ENCODE measurements at places on chromosomes 6 and 20.

GRCh38 chr6:158174024-158174423, 5.9 kb downstream of the GTF2H5 start:
- DNase-seq, result no peak

GRCh38 chr6:83546636-83547035, 34.3 kb downstream of the PRSS35 start:
- DNase-seq, result no peak

GRCh38 chr6:163815796-163816195, 401.3 kb downstream of the QKI start:
- DNase-seq, result no peak

GRCh38 chr6:111027219-111027618, 45.4 kb downstream of the RPF2 start:
- DNase-seq, result no peak

DNA sequence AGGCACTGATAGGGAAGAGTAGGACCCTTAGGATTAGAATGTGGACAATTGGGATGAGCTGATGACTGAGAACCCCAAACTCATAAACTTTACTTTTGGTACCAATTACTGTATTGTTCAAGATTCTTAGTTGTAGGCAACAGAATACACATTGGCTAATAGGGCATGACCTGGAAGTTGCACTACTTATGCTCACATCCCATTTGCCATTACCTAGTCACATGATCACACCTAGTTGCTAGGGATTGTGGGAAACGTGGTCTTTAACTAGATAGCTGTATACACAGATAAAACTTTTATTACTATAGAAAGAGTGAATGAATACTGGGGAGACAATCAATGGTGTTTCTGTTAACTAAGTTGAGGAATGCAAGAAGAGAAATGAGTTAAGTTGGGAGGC, 113.4 kb upstream of the AKIRIN2 start:
- DNase-seq, result no peak

DNA sequence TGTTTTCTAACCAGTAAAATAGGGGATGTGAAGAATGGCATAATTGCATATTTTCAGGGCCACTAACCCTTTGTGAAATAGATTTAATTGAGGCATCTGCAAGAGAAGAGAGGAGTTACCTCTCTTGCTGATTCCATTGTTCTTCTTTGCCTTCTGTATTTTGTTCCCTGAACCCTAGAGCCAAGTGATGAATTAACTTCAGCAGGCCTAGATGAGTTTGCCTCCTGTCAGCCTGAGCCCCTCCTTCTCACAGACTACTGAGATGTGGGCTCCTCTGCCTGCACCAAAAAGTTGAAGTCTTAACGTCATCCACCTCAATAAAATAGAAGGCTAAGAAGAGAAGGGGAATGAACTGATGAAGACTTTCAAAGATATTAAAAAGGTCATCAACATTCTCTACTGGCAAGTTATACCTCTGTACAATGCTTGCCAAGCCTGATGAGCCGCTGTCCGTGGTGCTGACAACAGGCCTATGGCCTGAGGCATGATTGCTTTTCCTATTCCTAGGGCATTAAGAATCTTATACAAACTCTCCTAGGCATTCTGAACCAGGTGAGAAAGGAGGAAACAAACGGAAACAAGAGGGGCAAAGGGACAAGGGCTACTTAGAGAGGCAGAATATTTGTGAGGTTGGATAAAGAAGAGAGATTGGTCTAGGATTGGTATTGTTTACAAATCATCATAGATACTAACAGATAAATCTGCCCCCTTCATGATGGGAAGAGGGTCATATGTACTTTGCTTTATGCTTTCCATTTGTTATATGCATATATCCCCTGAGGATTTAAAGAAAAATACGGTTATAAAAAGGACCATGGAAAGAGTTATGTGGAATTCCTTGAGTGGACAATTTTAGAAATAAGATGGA, 46.8 kb downstream of the CD24 start:
- DNase-seq, result no peak

GRCh38 chr6:16222826-16223225, 15.6 kb upstream of the GMPR start:
- DNase-seq, result no peak

GRCh38 chr20:12171923-12172524, 254.3 kb downstream of the BTBD3 start:
- no peak for DNase-seq

GRCh38 chr6:153790048-153790447, 249.0 kb upstream of the OPRM1 start:
- DNase-seq, result peak; percentile 71

DNA sequence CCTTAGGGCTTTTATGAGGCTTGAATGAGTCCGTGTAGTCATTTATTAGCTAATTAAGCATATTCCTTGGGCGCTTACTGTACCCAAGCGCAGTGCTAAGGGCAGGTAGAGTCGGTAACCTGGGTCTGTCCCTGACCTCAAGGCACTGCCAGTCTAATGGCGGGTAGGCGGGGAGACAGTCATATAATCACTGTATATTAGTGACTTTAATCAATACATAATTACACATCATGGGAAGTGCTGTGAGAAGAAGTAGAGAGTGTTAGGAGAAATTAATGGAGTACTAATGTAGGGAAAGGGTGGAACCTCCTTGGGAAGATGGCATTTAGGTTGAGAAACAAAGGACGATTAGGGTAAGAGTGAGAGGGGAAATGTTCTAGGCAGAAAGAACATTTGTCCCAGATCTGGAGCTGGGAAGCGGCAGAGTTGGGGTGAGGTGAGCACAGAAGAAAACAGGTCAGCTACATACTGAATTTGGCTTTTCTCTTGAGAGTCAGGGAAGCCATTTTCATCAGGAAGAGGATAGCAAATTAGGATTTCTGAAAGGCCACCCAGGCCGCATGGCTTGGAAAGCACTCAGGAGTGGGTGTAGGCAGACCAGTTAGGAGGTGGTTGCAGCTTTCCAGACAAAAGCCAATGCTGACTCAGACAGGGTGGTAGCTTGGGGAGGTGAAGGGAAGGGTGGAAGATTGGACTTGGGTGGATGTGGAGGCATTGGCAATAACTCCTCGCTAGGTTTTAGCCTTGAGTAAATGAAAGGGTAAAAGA, 954 bp upstream of the BLCAP start:
- no peak for DNase-seq

DNA sequence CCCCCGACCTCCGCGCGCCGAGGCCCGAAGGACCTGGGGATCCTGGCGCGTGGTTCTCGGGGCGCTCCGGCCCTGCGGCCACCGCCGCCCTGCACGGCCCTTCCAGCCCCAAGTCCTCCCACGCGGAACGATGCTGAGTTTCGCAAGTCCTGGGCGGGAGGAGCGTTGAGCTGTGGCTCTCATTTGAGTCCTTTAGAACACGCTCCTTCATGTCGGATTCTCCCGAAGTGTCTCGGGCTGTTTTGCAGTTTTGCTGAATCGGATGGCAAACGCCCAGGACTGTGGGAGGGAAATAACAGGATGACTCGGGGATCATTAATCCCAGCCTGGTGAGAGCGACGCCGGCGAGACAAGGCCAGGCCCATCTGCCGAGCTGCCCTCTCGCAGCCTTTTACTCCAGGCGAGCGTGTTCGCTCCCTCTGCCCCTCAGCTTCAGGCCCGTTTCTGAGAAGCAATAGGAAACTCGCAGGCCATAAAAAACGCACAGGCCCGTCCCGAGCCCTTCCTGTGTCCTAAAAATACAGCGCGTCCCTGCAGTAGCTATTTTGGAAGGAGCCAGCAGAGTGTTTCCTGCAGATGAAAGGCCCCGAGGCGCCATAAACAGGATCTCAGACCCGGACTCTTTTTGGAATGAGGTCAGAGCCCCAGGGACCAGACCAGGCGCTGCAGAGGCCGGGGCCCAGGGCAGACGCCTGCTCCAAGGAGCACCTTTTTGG, 153.5 kb downstream of the DLL1 start:
- no peak for DNase-seq

DNA sequence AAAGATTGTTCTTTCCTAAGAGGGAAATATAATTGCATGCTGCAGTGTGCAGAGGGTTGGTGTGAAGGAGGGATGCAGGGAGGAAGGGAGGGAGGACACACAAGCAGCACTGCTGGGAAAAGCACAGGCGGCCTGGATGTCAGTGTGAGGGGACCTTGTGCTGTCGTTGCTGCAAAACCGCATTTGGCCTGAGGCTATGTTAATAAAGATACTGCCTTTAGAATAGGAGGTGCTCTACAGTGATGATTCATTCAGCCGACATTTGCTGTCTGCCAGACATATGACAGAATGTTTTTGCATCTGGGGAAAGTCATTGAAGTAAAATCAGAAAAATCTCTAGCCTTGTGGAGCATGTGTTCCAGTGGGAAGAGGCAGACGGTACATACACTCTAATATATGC, 50.5 kb upstream of the TRIM26 start:
- DNase-seq, result no peak

- DNase-seq, result no peak
These were observed 98.3 kb downstream of the EDN3 start for GRCh38 chr20:59398537-59399205.

DNA sequence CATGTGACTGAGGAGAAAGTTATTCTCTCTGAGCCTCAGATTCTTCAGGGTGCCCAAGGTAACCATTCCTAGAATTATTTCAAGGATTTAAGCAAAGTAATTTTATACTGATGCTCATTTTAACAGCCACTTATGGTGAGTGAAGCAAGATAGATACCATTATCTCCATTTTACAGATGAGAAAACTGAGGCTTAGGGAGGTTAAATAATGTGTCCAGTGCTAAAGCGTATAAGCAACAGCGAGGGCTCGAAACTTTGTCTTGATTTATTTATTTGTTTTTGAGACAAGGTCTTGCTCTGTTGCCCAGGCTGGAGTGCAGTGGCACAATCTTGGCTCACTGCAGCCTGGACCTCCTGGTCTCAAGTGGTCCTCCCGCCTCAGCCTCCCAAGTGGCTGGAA, 53.6 kb downstream of the FOXF2 start:
- DNase-seq, result no peak

DNA sequence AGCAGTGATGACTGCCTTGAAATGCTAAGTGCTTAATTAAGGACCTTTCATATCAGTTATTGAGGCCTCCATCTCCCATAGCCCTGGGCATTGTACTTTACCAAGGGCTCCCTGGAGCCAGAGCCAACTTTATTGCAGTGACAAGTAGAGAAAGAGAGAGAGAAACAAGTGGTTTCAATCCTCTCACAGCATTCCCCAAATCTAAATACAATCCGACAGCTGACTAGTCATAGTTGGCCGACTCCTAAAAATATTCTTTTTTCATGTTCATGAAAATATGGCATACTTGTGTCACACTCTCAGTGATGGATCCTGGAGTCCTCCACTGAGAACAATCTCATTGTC, 127.0 kb upstream of the TFAP2D start:
- no peak for DNase-seq

GRCh38 chr6:70282312-70282918, 20.5 kb downstream of the COL9A1 start:
- DNase-seq, result no peak
